ENCODE measurements at places on chromosomes 6 and 20. TPM values are rescaled to one million over a fixed set of nuclear protein-coding genes. Genes with fewer than 3 reads are reported as not detected.
A peak's percentile ranks its signal among the peaks of the same experiment; 100 is the strongest.

Gene TPMT
- 14.7 TPM for total RNA-seq

Gene PDE7B
- 0.14 TPM for total RNA-seq

Gene GTSF1L
- not detected for total RNA-seq

Gene CCM2L
- not detected for total RNA-seq

Gene ZC2HC1B
- total RNA-seq, result not detected

Gene TBCC
- total RNA-seq, result 32.6 TPM

Gene NINL
- 1.4 TPM for total RNA-seq

Gene PRR18
- not detected for total RNA-seq

Gene SMIM28
- total RNA-seq, result not detected

Gene IRF4
- total RNA-seq, result 112 TPM

Gene MDN1
- total RNA-seq, result 47.3 TPM

Gene RAD21L1
- not detected for total RNA-seq

Gene GPR63
- 0.14 TPM for total RNA-seq

DNA sequence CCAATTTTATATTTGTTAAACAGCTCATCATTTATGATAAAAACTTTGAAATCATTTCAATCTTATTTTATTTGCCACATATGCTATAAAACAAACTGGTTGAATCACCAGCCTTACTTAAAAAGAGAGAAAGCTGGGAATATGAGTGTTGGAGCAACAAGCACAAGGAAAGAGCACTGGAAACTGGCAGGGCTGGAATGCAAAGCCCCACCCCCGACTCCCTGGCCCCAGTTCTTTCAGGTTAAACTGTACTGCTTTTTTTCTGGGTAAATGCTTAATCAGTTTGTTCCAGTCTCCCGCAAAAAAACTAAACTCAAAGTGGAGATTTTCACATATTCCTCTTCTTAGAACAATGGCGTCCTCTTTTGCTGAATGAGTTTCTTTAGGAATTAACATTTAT, 433.8 kb upstream of the NOX3 start:
- no peak for DNase-seq

- DNase-seq, result no peak
These were observed 33.9 kb downstream of the JAG1 start for GRCh38 chr20:10639737-10640556.

GRCh38 chr20:44069203-44070011, 117.6 kb downstream of the JPH2 start:
- DNase-seq, result peak; percentile 82

- no peak for DNase-seq
These were observed 72.4 kb upstream of the ZMYND8 start for GRCh38 chr20:47428851-47429336.

DNA sequence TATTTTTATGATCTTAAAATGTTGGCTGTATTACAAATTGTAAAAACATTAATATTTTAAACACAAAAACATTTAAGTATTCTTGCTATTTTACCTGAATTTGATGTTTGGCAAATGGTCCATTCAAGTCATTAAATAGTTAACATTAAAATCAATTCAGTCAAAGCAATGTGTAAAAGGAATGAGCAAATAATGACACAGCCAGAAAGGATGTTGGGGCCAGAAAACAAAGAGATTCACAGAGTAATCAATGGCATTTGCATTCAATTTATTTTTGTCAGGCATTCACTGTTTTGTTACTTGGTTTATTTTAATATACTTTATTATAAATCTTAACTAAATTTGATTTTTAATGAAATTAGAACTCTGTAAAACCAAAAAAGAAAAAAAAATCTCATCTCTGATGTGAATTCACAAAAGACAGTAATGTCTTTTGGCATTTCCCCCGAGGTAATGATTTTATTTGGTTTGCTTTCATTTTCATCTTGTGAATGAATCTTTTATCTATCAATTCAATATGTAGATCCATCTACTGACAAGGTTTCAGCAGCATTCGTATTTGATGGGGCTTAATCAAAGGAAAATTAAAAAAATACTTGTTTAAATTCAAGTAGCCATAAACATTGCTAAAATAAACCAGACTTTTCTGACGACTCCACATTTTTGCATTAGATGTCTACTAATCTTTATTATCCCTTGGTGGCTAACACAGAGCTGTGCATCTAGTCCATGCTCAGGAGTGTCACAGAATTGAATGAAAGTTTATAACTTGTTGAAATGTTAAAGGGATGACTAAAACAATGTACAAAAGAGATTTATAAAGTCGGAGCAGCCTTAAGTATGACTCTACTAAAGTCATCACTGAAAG, 866.7 kb upstream of the GJE1 start:
- DNase-seq, result no peak

GRCh38 chr20:62585461-62585970, 56.8 kb upstream of the SLCO4A1 start:
- DNase-seq, result no peak

DNA sequence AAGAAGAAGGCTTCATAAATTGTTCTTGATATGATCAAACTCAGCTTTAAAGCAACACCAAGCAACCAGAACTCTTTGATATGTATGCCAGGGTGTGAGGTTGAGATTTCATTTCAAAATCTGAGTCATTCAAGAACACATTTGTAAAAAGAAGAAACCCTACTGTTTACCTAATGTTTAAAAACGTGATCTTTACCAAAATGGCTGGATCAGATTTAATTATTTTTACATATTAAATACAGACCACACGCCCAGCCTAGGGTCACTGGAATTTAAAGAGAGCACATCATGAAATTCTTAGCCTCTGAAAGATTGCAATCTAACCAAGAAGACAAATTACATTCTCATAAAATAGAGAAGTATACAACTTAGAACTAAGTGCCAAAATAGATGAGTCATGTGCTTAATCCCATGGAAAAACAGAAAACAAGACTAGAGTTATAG, 206.8 kb upstream of the SMLR1 start:
- DNase-seq, result no peak

DNA sequence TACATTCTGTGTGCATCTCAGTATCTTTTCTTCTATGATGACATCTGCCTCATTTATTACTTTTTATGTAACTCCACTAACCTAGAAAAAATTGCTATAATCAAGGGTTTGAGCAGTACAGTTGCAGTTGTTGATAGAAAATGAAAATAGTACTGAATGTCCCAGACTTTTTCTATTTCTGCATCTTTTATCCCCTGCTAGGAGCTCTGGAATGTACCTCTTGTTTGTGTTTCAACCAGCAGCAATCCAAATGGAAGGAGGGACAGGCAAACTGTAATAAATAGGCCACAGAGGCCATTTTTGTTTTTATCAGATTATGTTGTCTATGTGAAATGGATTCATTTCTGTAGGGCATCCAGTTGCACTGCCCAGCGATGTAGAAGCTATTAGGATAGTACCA, 536.9 kb downstream of the KIF16B start:
- no peak for DNase-seq

- no peak for DNase-seq
These were observed 83.0 kb downstream of the SLC22A3 start for GRCh38 chr6:160431226-160431625.

GRCh38 chr20:24328901-24329300, 140.5 kb upstream of the SYNDIG1 start:
- no peak for DNase-seq

DNA sequence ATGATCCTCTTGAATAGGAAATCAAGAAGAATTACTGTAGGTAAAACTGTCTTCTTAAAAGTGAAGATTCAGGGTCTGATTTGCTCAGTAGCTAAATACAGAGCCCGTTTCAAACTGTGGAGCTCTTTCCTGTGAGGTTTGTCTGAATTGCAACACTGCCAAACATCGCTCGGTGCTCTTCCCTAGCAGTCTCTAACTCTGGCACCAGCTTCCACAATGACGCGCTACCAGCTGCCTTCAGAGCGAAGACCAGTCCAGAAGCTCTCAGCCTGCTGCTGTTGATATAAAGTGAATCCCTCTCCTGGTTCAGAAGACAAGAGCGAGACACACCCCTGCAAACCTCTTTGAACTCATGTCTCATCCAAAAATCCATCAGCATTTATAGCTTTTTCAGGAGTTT, 447.0 kb downstream of the LMBRD1 start:
- no peak for DNase-seq

DNA sequence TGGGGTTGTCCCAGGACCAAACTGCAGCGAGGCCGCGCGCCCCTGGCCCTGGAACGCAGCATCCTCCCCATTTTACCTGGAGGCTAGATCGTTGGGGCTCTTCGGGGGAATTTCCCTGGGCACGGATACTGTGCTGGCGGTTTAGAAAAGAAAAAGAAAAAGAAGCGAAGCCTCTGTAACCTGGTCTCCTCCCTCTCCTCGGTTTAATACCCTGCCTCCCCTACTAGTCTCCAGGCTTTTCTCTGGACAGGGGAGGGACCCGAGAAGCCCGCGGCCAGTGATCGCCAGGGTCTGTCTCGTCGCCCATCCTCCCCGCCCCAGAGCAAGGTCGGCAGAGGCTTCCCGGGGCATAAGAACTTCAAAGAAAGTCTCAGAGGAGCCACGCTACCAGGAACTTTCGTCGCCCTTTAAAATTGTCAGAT, 6.1 kb upstream of the LAMP5 start:
- no peak for DNase-seq

- no peak for DNase-seq
These were observed 23.5 kb downstream of the CFAP206 start for GRCh38 chr6:87431263-87431662.

GRCh38 chr6:82084324-82084920, 163.1 kb downstream of the IBTK start:
- DNase-seq, result no peak

DNA sequence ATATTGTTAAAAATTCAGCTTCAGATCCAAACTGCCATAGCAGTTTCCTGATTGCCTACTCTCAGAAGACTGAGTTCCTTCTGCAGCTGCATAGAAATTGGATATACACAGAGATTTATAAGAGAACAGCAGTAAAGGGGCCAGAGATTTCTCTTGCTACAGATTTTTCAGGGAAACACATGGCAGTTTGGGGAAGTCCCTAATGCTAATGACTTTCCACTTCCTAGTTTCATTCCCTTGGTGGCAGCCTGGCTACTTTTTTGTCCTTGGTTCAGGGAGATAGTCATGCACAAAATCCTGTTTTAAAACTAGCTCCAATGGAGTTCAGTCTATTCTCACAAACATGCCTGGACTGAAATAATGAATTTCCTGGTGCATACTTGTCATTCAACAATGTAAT, 125.3 kb upstream of the PLCB4 start:
- DNase-seq, result no peak

DNA sequence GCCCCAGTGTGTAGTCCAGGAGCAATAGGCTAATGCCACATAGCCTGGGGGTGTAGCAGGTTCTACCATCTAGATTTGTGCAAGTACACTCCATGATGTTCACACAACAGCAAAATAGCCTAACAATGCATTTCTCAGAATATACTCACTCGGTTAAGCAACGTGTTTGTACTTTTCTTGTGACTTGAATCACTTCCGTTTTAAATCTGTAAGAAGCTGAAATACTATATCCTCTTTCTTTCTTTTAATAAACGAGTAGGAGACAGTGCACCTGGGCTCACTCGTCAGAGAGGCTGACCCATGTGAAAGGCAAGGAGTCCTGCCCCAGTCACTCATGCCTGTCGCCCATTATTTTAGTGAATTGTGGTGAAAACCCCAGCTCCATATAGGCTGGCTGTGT, 201.6 kb downstream of the FOXA2 start:
- no peak for DNase-seq

DNA sequence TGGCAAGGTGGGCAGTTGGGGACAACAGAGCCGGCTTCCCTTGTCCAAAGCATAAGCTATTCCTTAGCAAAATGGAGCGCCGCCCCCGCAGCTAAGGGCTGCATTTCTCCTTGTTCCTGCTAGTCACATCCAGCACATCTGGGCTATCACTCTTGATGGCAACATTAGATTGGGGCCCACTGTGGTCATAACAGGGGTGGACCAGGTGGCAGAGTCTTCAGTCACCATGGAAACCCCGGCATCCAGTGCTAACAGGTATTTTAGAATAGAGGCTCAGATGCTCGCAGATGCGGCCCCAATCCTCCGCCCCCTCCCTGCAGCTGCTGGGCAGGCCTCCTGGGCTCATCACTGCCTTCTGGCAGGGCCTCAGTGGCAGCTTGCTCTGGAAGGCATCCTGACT, 168.2 kb upstream of the PROKR2 start:
- no peak for DNase-seq

DNA sequence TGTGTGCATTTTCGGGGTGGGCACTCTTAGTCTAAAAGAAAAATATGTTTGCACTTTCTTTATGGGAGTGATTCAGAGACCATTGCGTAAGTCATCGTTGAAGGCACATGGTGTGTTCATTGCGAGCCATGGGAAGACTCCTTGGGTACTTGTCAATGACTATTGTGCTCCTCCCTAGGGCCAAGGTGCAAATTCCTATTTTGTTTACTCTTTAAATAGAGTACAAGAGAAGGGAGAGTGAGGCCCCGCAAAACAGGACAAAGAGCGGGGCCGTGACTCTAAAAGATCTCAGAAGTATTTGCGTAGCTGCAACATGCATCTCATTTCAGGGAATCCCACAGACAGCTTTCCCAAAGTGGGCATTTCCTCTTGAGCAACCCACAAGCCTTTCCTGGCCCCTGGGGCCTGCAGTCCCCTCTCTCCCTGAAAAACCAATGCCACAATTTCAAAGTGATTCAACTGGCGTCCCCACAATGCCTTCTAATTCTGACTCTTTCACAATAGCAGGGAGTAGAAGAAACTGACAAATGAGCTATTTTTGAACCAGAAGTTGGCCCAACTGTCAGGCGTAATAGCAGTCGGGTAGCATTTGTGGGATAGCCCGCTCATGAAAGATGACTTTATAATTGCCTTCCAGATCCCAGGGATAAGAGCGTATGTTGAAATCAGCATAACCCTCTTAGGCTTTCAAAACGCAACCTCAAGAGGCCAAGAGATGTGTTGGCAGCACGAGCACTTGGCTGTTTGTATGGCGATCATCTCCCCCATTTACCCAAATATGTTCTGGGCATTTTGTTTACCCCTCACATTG, 277.9 kb upstream of the BMP2 start:
- no peak for DNase-seq

DNA sequence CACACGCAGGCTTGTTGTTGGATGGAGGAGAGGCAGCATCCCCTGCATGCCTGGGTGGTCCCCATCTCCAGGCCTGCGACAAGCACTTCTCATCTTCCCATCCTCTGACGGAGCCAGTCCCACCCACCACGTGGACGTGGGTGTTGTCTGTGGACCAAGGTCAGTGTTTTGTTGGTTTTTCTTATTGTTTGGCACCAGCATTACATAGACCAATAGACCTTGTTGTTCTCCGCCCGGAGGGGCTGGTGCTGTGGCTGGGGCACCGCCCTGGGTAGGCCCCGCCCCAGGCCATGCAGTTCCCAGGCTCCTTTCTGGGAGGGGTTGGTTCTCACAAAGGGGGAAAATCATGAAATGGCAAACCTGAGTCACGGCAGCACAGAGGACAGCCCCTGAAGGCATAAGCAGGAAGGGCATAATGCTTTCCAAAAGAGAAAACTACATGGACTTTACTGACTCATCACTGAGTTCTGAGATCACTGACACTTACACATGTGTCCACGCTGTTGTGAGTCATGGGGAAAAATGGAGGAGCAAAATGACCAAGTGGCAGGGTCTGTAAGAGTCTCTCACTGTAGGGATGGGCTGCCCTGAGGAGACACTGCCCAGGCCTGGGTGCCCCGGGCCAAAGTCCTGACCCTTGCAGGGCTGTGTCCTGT, 90.8 kb downstream of the THBS2 start:
- no peak for DNase-seq
